ENCODE measurements at places on chromosomes 12 and 14. TPM values are rescaled to one million over a fixed set of nuclear protein-coding genes. Genes with fewer than 3 reads are reported as not detected.

GRCh38 chr12:126856958-126857357 lies 1410.0 kb upstream of the TMEM132C start:
- no peak for DNase-seq

- no peak for DNase-seq
Measured at GRCh38 chr12:130577351-130577750, 138.7 kb downstream of the RIMBP2 start.

- no peak for DNase-seq
Measured at GRCh38 chr12:122097927-122098756, 19.6 kb downstream of the MLXIP start.

GRCh38 chr12:60834806-60835205 lies 1239.0 kb downstream of the SLC16A7 start:
- DNase-seq: no peak

DNA sequence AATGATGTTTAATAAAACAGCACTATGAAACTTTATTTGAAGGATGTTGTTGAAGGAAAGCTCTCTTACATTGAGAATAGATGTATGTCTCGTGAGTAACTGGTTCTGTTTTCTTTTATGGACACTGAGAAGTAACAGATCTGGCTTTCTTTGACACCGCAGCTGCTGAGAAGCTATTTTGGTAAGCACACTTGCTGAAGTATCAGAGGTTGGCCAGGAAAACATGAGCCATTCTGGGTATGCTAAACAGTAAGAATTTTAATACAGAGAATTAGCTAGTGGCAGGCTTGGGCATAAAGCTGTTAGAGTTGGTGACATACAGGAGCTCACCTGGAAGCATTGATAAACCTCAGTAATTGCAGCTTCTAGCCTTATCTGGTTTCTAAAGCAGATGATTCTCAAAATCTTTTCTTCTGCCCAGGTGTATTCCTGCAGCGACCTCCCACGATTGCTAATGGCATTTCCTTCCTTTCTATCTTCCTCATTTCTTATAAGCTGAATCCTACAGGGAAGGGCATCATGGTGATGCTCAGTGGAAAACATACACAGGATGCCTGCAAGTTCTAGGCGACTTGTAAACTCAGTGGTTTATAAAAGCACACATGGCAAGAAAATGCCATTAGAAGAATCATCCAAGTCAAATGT lies 291.6 kb upstream of the SLC16A7 start:
- no peak for DNase-seq

DNA sequence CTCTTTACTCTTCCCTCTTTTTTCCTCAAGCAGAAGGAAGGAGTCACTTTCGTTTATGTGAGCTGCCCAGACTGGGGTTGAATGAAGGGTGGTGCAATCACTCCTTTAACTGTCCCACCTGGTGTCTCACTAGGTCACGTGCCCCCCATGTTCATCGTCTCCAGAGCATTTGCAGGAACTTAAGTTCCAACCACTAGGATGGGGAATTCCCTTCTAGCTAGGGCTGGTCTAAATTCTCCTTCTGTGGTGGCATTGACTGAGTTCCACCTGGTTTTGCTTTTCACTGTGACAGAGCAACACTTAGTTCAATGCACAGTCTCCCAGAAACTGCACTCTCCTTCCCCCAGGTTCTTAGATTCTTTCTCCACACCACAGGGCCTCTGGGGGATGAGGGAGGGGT lies 9.5 kb downstream of the FANCM start:
- DNase-seq: no peak

- DNase-seq: no peak
Measured at GRCh38 chr14:22613736-22614239, 15.7 kb downstream of the ABHD4 start.

- DNase-seq: peak; percentile 29
Measured at GRCh38 chr12:23950210-23950774, 822 bp upstream of the SOX5 start.

DNA sequence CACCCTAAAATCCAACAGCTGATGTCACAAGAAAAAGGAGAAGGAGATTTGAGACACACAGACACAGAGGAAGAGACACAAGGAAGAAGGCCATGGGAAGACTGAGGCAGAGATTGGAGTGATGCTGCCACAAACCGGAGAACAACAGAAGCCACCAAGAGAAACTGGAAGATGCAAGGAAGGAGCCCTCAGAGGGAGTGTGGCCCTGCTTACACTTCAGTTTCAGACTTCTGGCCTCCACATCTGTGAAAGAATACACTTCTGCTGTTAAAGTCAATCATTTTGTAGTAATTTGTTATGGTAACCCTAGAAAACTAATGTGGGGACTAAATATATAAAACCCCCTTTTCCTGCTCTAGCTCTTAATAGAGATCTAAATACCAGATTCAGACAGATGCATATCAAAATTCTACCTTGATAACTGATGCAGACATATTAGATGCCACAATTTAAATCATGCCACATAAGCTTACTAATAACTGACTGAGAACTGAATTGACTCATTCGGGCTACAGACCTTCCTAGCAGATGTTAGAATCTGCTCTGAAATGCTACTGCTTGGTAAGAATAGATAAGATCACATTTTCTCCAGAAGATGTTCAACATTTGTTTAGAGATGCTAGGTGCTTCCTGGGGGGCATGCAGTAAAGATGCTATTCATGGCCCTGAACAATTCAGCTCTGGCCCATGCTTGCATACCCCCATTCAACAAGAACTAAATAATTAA lies 113.1 kb upstream of the CCND2 start:
- DNase-seq: no peak

The MON2 gene
- 40.1 TPM for total RNA-seq

The SYT1 gene
- 19.5 TPM for total RNA-seq

The CCT2 gene
- 392 TPM for total RNA-seq

The TGFB3 gene
- total RNA-seq: 5.5 TPM
